ENCODE measurements at places on chromosomes 16 and 17.

- no peak for DNase-seq
Observed at GRCh38 chr16:84166796-84167695, 19.8 kb downstream of the TAF1C start.

DNA sequence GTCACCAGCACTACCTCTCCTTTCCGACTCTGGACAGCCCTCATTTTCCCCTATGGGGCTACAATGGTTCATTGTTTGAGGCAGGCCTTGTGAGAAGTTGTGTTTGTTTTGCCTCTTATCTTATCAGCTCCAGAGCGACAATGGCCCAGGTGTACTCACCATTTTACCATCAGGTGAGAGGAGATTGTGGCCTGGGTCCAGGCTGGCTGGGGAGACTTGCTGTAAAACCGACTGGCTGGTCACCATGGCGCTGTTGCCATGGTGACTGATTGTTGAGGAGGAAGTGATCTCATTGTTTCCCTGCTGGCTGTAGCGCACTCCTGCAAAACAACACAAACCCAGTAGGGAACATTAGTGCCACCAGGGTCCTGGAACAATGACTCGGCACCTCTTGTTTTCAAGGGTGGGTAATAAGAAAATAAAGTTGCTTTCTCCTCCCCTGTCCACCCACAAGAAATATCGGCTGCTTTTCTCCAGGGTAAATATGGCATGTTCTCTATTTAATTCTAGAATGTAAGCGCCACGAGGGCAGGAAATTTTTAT, 34.4 kb downstream of the HNF1B start:
- no peak for DNase-seq

GRCh38 chr16:69012906-69013305, 92.5 kb upstream of the HAS3 start:
- no peak for DNase-seq

DNA sequence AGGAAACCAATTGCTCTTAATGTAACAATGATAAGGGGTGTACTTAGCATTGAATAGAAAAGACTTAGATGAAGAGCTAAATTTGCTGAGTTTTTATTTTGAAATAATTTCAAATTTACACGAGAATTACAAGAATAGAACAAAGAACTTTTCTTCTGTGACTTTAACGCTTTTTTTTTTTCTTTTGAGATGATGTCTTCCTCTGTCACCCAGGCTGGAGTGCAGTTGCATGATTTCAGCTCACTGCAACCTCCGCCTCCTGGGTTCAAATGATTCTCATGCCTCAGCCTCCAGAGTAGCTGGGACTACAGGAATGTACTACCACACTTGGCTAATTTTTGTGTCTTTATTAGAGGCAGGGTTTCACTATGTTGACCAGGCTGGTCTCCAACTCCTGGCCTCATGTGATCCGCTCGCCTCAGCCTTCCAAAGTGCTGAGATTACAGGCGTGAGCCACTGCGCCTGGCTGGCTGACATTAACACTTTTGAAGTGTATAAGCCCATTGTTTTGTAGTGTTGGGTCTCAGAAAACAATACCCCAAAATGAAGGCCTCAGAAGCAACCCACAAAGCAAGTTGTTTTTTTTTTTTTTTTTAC, 2.1 kb downstream of the TEN1 start:
- DNase-seq = no peak

DNA sequence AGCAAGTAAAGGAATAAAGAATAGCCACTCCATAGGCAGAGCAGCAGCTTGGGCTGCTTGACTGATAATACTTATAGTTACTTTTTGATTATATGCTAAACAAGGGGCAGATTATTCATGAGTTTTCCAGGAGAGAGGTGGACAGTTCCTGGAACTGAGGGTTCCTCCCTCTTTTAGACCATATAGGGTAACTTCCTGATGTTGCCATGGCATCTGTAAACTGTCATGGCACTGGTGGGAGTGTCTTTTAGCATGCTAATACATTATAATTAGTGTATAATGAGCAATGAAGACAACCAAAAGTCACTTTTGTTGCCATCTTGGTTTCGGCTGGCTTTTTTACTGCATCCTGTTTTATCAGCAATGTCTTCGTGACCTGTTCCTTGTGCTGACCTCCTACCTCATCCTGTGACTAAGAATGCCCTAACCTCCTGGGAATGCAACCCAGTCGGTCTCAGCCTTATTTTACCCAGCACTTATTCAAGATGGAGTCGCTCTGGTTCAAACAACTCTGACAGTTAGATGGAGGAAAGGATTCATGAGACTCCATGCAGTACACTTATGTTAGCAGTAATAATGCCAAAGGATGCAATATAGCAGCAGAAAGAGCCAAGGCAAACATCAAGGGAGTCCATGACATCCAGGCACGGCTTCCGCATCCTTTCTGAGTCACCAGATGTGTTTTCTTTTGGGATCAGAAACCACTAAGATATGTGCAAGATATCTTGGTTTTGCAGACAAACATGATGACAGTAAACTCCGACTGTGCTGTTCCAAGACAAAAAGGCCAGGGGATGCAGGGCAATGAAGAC, 55.8 kb upstream of the B4GALNT2 start:
- DNase-seq = no peak

GRCh38 chr16:66660422-66661209, 35.9 kb downstream of the CMTM4 start:
- no peak for DNase-seq

DNA sequence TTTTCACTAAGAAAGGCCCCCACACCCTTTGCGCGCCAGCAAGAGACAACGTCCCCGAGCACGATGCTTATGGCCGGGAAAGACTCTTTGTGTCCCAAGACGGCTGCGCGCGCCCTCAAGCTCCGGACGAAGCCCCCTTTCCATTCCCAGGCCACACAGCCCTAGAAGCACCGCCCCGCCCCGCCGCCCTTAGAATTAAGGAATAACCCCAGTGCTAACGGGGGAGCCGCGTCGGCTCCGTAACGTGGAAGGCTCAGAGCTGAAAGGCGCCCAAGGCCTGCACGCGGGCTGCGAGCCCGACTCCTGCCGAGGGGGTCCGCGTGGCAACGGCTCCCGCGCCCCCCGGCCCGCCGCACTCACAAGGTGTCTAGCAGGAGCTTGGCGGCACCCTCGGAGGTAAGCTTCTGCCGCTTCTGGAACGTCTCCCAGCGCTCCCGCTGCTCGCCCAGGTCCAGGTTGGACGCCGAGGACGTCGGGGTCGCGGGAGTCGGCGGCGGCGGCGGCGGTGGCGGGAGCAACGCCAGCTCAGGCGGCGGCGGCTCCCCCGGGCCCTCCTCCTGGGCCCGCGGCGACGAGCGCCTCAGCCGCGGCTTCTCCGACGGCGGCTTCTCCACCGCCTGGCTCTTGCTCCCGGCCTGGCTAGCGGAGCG, 477 bp downstream of the CENPV start:
- peak; percentile 7 for DNase-seq

- DNase-seq = no peak
Observed at GRCh38 chr16:69890892-69891282, 60.2 kb upstream of the CLEC18A start.

DNA sequence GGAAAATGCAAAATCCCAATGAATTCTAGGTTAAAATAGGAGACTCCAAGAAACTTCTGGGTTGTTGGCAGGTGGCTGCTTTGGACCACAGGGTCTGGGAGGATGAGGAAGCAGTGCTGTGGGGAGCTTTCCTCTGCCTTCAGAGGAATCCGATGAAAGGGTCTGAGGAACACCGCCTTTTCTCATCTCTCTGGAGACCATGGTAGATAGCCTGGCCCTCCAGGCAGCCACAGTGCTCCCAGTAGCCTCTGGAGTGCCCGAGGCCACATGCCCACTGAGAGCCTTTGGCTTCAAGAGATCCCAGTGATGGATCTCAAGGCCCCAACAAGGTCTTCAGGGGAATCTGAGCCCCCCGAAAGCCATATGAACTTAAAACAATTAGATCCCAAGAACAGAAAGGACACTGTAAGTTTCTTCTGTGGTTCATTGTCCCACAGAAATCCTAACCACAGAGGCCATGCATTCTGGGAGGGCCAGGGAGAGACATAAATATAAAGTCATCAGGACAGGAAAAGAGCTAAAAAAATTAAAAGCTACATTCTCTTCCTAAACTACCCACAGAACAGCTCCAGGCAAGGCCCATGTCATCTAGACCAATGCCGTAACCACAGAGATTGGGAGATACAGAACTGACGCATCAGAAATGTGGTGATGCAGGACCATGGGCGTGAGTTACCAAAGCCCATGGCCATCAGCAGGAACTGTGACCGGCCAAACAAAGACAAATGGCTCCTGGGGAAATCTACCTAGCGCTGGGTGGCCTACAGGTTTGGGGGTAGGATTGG, 24.3 kb downstream of the TK2 start:
- no peak for DNase-seq

DNA sequence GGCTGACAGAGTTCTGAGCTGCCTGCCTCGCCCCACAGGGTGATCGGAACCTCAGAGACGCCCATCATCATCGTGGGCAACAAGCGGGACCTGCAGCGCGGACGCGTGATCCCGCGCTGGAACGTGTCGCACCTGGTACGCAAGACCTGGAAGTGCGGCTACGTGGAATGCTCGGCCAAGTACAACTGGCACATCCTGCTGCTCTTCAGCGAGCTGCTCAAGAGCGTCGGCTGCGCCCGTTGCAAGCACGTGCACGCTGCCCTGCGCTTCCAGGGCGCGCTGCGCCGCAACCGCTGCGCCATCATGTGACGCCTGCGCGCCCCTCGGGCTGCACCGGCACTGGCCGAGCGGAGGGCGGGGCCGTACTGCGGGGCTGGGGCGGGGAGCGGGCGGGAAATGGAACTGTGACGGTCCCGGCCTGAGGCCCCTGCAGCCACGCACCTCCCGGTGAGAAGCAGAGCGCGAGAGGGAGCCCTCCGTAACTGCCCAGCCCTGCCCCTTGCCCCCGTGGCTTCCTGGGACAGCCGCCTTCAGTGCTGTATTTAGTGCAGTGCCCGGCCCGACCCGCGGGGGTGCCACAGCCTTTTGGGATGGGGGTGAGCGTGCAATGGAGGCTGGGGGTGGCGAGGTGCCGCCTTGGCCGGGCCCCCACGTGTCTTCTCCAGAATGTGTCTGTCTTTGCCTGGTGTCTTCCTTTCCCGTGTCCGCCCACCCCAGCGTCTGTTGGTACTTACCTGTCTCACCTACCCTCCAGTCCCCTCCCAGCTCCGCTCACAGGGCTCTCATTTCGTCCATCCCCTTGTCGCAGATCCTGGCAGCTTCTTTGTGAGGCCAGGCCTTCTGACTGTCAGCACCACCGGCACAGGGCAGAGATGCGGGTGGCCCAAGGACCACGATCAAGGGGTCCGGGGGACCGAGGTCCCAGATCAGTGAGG, 9.8 kb downstream of the RASL10B start:
- DNase-seq = no peak

DNA sequence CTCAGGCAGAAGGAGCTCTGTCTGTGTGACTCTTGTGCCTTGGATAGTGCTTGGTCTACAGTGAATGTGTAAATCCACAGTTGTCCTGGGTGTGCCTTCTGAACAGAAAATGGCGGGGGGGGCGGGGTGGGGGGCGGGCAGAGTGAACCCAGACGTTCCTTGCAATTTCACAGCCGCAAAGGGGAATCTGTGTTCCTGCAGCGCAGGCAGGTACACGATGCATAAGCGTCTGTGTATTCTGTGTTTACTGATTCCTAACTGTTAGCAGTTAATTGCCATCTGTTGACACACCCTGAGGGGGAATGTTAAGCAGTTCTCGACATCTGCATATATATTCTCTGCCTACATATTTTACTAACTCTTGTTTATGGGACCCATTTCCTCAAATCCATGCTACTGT, 123.5 kb upstream of the ZFHX3 start:
- no peak for DNase-seq

DNA sequence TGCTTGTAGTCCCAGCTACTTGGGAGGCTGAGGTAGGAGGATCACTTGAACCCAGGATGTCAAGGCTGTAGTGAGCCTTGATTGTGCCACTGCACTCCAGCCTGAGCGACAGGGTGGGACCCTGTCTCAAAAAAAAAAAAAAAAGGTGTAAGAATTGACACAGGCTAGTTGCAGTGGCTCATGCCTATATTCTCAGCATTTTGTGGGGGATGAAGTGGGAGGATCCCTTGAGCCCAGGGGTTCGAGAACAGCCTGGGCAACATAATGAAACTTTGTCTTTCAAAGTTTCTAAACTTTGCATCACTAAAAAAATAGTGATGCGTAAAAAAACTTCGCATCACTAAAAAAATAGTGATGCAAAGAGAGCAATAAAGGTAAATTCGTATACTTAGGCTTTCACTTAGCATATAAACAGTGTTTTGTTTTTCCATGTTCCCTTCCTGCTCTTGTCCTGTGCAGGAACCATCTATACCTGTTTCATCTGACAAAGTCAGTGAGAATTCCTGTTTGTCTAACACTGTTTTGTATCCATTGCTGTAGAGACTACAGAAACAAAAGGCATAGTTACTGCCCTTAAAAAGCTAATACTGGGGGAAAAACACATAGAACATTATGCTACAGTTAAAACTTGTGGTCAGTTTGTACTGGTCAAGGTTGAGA, 32.1 kb downstream of the CTCF start:
- no peak for DNase-seq

DNA sequence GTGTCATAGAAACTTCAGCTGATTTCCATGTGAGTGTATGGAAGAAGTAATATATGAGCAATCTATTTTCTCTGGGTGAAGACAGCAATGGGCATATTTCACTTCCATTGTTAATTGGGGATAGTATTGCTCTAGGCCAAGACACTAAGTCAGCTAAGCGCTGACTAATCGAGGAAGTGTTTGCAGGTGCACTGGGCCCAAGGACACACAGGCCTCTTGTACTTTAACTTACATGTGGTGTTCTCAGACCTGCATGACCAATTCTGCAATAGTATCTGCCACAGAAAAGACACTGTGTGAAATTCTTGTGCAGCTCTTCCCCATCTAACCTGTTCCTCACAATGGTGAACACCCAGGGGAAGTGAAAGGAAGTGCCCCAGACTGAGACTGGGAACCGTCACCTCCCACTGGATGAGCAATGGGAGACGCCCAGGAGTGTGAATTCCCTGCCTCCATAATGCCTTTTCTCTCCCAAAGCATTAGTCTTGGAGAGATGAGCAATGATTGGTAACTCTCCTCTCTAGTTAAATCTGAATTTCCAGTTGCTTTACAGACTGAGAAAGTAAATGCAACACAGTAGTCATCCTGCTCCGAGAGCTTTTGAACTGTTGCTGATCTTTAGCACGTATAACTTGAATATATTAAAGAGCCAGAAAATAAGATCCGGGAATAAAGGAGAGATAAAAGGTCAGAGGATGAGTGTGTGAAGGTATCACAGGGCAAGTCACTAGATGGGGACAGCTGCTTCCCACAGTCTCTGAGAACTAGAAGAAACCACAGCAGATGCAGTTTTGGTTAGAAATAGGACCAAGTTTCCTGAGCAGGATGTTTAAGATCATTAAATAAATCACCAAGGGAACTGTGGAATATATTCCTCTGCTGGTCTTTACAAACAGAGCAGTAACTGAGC, 82.6 kb downstream of the CDK5R1 start:
- no peak for DNase-seq
